Fibroblast of mammary gland (primary cell): ENCODE measurements at places on chromosomes 6 and 20.

DNA sequence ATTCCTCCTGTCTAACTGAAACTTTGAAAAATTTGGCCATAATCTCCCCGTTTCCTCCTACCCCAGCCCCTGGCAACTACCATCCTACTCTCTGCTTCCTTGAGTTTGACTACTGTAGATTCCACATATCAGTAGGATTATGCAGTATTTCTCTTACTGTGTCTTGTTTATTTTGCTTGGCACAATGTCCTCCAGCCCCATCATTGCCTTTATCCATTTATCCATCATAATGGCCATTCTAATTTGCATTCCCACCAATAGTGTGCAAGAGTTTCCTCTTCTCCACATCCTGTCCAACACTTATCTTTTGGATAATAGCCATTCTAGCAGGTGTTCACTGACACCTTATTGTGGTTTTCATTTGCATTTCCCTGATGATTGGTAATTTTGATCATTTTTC, 202.3 kb downstream of the THBS2 start:
- DNase-seq = no peak

DNA sequence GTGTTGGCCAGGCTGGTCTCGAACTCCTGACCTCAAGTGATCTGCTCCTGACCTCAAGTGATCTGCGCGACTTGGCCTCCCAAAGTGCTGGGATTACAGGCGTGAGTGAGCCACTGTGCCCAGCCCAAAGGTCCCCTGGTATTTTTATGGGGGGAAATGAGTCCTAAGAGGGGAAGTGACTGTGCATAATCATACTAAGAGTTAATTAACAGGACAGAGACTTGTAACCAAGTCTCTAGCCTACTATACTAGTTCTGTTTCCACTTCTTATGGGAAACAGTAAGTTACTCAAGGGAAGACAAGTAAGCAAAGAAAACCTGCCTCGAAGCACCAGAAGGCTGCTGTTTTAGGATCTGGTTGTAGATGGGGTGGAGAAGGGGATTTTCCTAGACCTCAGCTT, 27.9 kb downstream of the TCF15 start:
- no peak for DNase-seq

- no peak for DNase-seq
Measured at GRCh38 chr6:82337688-82338257, 25.8 kb upstream of the TPBG start.

GRCh38 chr20:956330-956951, 40.3 kb upstream of the ANGPT4 start:
- DNase-seq = peak; percentile 55

GRCh38 chr6:168333491-168333890, 13.9 kb upstream of the DACT2 start:
- DNase-seq = no peak

DNA sequence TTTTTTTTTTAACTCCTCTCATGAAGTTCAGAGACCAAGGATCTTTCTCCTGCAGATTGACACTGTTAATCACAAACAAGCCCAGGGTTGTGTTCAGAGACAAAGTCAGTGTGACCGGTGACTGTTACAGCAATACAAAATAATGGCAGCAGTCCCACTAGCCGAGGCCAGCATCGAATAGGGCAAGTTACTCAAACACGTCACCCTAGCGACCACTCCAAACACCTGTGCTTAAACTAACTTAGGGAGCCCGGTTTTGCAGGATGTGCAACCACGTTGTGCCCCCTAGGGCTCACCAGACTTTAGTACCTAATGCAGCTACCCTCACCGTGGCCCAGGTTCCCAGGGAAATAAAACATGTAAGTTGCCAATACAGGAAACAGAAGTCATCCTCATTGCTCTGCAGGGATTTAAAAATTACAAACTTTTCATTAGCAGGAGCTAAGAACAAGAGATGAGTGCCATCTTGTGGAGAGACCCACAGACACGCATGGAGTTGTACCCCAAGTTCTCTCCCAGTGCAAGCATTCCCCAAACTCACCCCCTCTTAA, 38.1 kb downstream of the FAM50B start:
- peak; percentile 63 for DNase-seq

GRCh38 chr20:1975291-1975690, 18.6 kb downstream of the PDYN start:
- no peak for DNase-seq
